Left ventricle myocardium inferior (tissue), 1 donor: ENCODE measurements at places on chromosomes 3 and 15.

- no peak overlapping the region for H3K4me3 ChIP-seq
- H3K27ac ChIP-seq = no peak overlapping the region
- H3K27me3 ChIP-seq = no peaks in the 10 kb centered on the region
Measured at GRCh38 chr3:59246719-59247401, 197.0 kb upstream of the CFAP20DC start.

DNA sequence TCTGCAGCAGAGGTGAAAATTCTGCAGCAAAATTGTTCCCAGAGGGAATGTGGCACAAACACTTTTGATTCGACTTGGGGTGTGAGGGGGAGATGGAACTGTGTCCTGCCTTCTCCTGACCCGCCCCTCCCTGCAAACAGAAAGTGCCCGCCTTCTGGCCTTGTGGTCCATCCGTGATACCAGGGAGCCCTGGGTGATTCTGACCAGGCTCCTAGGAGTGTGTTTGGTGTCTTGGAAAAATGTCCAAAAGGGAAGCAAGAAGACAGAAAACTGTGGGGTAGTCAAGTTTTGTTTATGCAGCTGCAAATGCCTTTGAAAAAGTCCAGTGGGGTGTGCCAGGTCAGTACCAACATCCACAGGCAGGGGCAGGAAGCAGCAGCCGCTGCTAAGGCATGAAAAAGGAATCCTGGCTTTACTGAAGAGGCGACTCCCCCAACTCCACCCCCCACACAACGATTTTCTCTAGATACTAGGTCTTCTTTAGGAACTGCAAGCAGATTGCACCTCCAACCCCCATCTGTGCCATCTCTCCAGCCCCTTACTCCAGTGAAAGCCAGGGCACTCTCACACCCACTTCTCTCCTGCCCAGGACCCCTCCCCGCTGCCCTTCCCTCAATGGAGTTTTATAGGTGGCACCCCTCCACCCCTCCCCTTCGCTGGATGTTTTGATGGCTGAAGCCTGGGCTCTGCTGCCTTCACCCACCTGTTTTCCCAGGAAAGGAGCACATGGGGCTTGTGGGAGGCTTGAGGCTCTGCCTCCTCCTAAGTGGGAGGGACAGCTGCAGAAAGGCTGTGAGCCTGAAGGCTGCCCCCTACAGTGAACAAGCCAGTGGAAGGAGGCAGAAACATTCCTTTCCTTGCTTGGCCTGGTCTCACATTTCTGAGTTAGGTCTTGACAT is 82.4 kb upstream of the HERC1 start:
- H3K4me3 ChIP-seq = no peak overlapping the region
- H3K36me3 ChIP-seq = no peaks in the 10 kb centered on the region
- peak overlapping the region; percentile 66 for H3K27ac ChIP-seq
- peaks cover 36% of the 10 kb centered on the region for H3K4me1 ChIP-seq
- no peak for DNase-seq

- DNase-seq = no peak
- H3K27ac ChIP-seq = no peak overlapping the region
- no peaks in the 10 kb centered on the region for H3K36me3 ChIP-seq
- H3K27me3 ChIP-seq = no peaks in the 10 kb centered on the region
- H3K4me3 ChIP-seq = no peak overlapping the region
Measured at GRCh38 chr3:47261301-47261700, 21.3 kb downstream of the KIF9 start.

GRCh38 chr3:184485906-184486305 is 75.7 kb upstream of the EPHB3 start:
- no peaks in the 10 kb centered on the region for H3K36me3 ChIP-seq
- H3K4me3 ChIP-seq = no peak overlapping the region
- no peak overlapping the region for H3K27ac ChIP-seq
- H3K4me1 ChIP-seq = no peaks in the 10 kb centered on the region
- no peak for DNase-seq

- no peak for DNase-seq
- H3K36me3 ChIP-seq = no peaks in the 10 kb centered on the region
- no peak overlapping the region for H3K4me3 ChIP-seq
- no peaks in the 10 kb centered on the region for H3K27me3 ChIP-seq
- H3K4me1 ChIP-seq = no peaks in the 10 kb centered on the region
Measured at GRCh38 chr15:27665002-27665401, 434.1 kb downstream of the OCA2 start.

- no peak overlapping the region for H3K4me3 ChIP-seq
- DNase-seq = no peak
- no peaks in the 10 kb centered on the region for H3K27me3 ChIP-seq
Measured at GRCh38 chr3:70273492-70273891, 38.9 kb downstream of the MDFIC2 start.
